Effector memory CD4-positive, alpha-beta T cell (primary cell): ENCODE measurements at places on chromosomes 7 and 10.

GRCh38 chr10:591646-592045 is 97.8 kb downstream of the DIP2C start:
- no peak for DNase-seq

DNA sequence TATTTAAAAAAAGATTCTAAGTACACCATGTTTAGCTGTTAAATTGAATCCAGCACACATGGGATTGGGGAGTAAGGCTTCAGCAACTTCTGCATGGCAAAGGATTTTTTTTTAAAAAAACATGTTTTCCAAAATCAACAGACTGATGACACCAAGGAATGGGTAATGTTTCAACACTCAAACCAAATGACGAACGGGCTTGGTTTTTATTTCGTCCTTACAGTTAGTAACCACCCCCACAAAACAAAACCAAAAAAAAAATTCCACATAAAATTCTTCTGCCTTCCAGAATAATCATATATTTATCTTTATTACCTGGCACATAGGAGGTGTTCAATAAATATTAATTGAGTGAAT is 45.7 kb downstream of the ICA1 start:
- no peak for DNase-seq

- DNase-seq = no peak
Measured at GRCh38 chr7:119270045-119270464, 1002.9 kb upstream of the KCND2 start.

DNA sequence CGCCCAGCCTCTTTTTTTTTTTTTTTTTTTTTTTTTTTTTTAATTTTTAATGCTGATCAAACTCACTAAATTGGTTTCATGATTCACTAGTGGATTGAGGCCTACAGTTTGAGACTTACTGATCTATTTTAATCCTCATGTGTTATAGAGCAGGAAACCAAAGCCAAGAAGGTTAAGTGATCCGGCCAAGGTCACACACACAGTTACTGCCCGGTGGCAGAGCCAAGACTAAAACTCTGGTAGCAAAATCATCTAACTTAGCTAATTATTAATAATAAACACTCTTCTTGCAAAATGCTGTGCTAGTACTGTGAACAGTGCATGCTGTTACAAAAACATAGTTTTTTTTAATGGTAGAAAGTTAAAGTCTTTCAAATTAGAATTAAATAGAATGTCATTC is 188.3 kb upstream of the NFE2L3 start:
- no peak for DNase-seq

GRCh38 chr7:23570592-23571200 is 26.5 kb upstream of the CCDC126 start:
- peak; percentile 28 for DNase-seq

DNA sequence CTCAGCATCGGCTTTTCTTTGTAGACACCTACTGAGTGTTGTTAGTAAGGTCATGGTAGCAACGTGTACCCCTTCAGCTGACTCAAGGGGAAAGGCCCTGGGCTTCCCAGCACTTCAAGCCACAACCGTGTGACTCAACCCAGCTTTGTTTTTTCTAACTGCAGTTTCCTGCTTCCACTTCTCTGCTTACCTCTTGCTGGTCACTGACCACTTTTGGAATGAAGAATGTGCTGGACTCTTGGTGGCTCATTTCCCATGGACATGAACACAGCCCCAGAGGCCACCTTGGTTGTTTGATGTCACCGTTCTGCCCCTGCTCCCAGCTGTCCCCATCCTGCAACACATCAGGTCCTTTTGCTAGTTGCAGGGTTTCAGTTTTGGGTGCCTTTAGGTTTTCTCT is 69.5 kb upstream of the ZNF438 start:
- no peak for DNase-seq

GRCh38 chr7:68671046-68671445 is 927.2 kb upstream of the AUTS2 start:
- no peak for DNase-seq

- DNase-seq = no peak
Measured at GRCh38 chr7:74579800-74580685, 77.5 kb upstream of the GTF2I start.

- no peak for DNase-seq
Measured at GRCh38 chr10:126221874-126222273, 166.4 kb downstream of the ADAM12 start.

DNA sequence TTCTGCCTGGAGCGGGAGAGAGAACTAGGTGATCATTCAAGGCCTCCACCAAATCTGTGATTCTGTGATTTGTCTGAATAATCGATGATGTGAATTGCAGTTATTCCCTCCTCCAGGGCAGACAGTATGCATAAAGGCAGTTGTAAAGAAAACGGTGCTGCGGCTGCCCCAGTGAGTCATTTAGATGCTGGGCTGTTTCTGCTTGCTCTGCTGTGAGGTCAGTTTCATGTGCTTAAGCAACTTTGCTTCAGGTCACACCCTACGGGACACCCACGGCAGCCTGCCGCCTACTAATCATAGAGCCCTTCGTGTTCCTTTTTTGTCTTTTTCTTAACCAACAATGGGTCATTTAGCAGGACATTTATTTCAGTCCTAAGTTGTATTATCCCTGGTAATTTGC is 158.1 kb upstream of the PITRM1 start:
- no peak for DNase-seq

DNA sequence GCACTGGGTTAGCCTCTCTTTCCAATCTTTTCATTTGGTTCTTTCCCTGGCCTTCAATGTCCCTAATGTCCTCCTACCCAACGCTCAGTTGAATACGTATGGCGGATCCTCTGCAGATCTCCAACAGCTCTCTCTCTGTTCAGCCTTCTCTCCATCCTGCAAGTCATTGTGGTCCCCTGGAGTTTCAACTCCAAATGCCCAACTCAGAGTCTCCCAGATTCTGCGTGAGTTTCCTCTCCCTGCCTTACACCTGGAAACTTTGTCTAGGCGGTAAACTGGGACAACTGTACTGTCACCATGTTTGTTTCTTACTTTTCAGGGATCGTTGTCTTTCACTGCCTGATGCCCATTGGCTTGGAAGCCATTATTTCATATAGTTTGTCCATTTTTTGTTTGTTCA is 273.1 kb downstream of the TNS3 start:
- DNase-seq = no peak

DNA sequence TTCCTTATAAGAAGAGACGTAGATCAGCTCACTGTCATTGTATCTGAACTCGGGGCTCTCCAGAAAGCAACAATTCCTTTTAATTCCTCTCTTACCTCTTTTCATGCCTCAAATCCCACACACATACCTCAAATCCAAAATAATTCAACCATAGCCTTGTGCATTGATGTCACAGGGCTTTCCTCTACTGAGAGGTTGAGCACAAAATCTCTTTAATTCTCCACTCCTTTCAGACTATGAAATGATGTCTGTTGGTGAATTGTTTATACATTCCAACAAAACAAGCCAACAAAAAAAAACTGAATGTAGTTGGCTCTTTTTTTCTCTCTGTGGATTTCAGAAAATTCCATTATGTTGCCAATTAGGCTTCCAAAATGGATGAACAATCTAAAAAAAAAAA is 53.2 kb downstream of the BPGM start:
- DNase-seq = no peak

DNA sequence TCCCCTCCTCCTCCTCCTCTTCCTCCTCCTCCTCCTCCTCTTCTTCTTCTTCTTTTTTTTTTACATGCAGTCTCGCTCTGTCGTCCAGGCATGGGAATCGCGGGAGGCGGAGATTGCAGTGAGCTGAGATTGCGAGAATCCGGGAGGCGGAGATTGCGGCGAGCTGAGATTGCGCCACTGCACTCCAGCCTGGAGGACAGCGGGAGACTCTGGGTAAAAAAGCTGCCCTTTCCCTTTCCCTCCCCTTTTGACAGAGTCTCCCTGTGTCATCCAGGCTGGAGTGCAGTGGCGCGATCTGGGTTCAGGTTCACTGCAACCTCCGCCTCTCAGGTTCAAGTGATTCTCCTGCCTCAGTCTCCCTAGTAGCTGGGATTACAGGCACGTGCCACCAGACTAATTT is 168.1 kb upstream of the MALRD1 start:
- no peak for DNase-seq

- DNase-seq = no peak
Measured at GRCh38 chr10:46314071-46314470, 27.3 kb downstream of the ANTXRL start.

DNA sequence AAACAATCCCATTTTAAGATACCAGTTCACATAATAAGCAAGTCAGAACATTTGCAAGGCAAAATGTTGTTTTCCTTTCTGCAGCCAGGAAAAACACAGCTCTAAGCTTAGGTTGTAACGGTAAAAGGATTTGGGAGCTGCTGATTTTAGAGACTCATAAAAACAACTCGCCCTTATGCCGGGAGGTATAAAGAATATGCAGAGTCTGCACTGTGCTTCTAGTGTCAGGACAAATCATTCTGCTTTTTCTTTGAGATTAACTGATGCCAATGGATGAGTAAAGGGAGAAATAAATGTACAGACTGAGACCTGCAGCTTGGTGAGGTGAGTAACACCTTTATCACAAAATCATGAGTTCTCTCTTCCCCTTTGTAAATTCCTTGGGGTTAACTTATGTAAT is 2.0 kb upstream of the SFR1 start:
- DNase-seq = no peak

- DNase-seq = no peak
Measured at GRCh38 chr7:32026083-32026425, 44.2 kb downstream of the PDE1C start.
